Stimulated activated CD8-positive, alpha-beta memory T cell treated with anti-CD3 and anti-CD28 coated beads, Interleukin-4, amount 100 ng/mL, for 1 hour (primary cell): ENCODE measurements at places on chromosomes 7 and 10.

- DNase-seq: no peak
Measured at GRCh38 chr7:135825406-135825805, 76.8 kb upstream of the FAM180A start.

GRCh38 chr7:39645482-39646407, 22.4 kb downstream of the RALA start:
- DNase-seq: no peak

DNA sequence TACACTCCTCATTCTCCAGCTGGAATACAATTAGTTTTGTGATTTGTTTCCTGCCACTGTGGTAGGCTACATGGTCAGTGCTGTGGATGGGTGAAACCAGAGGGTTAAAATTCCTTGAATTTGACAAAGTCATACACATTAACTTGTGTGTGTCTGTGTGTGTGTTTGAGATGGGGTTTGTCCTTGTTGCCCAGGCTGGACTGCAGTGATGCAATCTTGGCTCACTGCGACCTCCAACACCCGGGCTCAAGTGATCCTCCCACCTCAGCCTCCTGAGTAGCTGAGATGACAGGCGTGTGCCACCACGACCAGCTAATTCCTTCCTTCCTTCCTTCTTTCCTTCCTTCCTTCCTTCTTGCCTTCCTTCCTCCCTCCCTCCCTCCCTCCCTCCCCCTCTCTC, 24.8 kb upstream of the GIMAP8 start:
- no peak for DNase-seq

GRCh38 chr7:81626008-81626407, 143.8 kb downstream of the HGF start:
- no peak for DNase-seq

DNA sequence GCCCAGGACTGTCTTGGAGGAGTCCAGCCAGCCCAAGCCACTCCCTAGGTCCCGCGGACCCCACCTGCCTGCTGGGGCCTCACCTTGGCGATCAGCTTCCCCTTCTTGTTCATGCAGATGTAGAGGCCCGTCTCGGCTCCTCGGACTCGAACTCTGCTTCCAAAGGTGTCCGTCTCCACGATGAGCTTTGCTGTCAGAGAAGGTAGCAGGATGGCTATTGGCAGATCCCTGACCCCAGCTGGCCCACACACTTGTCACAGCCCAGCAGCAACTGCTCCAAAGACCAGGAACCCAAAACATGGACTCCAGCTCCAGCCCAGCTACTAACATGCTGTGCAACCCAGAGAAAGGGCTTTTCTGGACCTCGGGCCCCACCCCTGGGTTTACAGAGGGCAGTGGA, 4.5 kb downstream of the FGF8 start:
- no peak for DNase-seq

GRCh38 chr7:100547872-100548271, 8.9 kb downstream of the AGFG2 start:
- DNase-seq: no peak

DNA sequence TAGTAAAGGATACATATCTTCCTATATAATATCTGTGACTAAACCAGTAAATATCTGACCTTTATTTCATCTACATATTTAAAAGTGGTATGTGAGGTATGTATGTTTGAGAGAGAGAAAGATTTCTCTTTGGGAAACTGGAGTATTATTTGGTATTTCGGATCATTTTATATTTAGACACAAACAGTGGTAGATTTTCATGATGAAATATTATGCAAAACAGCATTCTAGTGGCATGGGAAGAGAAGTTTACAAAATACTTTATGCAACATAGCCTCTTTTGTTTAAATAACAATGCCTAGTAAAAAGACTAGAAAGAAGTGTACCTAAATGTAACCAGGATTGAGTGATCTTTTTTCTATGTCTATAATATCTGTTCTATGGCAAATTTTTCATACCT, 98.6 kb upstream of the TMEM168 start:
- DNase-seq: no peak

DNA sequence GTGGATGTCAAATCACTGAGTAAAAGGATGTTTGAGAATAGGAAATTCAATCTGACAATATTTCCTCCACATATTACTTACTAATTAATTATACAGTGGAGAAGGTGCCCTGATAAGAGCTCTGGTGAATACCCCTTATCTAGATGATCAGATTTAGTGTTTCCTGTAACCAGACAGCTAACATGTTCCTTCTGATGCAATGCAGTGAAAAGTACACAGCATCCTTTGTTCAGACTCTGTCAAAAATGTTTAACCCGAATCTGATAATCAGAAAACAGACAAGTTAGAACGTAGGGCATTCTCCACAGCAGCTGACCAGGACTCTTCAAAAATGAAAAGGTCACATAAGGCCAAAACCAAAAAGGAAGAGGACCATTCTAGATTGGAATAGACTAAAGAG, 46.2 kb downstream of the WDR11 start:
- no peak for DNase-seq
